ENCODE measurements at places on chromosomes 13 and 19. TPM values are rescaled to one million over a fixed set of nuclear protein-coding genes. Genes with fewer than 3 reads are reported as not detected.

GPR183 gene
- total RNA-seq: 9.4 TPM

ZNF154 gene
- total RNA-seq: 15.1 TPM

ERICH6B gene
- not detected for total RNA-seq

RGL3 gene
- not detected for total RNA-seq

NCLN gene
- 53.9 TPM for total RNA-seq

GRCh38 chr19:17112700-17113099 lies 37.1 kb downstream of the MYO9B start:
- no peak for DNase-seq

DNA sequence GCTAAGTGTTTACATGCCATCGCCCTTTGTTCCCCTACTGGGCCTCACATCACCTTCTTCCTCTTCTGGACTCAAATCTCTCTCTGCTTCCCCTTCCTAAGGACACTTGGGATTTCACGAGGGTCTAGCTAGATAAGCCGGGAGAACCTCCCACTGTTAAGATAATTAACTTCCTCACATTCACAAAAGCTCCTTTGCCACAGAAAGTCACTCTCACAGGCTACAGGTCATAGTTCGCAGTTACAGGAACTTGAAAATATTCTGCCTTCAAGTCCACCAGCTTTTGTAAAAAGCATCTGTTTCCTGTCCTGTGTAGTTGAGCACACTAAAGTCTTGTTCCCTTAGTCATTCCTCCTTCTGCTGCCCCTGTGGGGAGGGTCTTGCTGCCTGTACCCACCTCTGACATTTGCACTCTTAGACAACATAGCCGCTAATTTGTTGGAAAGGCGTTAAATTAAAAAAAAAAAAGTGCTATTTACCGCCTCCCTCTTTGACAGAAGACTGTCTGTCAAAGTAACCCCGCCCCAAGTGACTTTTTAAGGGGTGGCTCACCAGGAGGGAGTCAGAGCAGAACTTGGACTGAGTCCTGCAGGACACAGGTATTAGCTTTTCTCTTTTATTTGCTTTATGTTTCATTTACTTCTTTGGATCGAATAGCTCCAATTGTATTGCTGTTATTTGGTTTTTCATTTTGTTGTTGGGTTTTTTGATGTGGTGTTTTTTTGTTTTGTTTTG lies 26.8 kb upstream of the CEACAM21 start:
- DNase-seq: peak; percentile 89

DNA sequence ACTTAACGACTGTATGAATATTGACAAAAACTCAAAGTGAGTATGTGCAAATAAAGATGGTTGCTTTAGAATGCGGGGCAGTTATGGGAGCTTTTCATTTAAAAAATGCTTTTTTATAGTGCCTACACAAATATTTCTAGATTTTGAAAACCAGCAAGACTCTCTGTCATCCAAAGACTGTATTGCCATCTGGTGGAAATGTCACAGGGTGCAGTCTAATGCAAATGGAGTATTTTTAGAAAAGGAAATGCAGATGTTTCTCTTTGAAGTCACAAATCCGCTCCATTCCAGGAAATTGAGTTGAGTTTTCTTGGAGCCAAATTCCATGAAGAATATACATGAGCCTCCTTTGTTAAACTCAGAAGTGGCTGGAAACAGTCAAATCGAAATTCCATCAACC lies 2.3 kb upstream of the C1QTNF9B start:
- DNase-seq: no peak

- no peak for DNase-seq
Observed at GRCh38 chr13:92734545-92734944, 492.1 kb upstream of the GPC6 start.

DNA sequence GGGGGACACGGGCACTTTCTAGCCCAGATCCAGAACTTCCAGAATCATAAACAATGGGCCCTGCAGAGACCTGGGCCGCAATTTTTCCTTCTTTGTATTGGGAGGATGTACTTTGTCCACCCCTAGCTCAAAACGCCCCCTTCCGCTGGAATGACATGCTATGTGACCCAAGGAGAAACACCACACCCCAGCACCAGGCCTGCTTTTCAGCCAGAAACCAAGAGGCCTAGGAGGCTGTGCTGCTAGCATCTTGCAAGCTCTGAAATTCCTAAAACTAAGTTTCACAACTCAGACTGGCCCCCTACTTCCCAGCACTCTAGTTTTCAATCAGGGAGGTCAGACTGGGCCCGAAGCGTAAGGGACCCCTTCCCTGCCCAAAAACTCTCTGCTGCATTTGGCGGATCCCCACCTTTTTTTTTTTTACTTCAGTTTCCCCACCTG lies 538 bp downstream of the LSM4 start:
- DNase-seq: no peak

DNA sequence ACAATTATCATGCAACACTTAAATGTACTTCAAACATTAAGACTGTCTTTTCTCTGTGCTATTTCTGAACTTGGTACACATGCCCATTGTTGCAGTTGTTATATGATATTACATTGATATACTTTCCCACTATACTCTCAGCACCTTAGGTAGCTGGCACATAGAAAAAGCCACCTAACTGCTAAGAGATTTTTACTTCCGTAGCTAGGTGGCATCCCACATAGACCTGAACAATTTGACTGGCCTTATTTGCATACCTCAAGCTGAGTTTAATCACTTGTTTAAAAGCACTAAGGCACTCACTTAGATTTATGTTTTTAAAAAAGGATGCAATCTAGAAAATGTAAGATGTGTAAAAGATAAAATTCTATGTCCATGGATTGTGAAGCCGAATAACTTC lies 194.2 kb downstream of the POU4F1 start:
- no peak for DNase-seq

- peak; percentile 50 for DNase-seq
Observed at GRCh38 chr19:6730153-6730804, 7.1 kb downstream of the GPR108 start.

- no peak for DNase-seq
Observed at GRCh38 chr13:29654843-29655547, 59.5 kb upstream of the SLC7A1 start.

GRCh38 chr13:48539550-48539949 lies 6.7 kb upstream of the RCBTB2 start:
- no peak for DNase-seq

DNA sequence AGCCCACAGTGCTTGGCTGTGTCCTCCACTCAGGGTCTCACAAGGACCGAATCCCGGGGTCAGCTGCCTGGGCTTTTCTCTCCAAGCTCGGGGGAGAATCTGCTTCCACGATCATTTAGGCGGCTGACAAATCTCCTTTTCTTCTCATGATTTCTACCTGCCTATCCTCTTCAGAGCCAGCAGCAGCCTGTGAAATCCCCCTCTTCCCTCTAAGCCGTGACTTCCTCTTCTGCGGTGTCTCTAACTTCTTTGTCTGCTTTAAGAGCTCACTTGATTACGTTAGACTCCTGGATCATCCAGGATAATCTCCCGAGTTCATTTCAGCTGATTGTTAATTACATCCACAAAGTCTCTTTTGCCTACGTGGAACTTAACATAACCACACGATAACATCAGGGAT lies 22.5 kb upstream of the ZNF845 start:
- DNase-seq: no peak

Data from hematopoietic multipotent progenitor cell (in vitro differentiated cells).